Activated CD4-positive, alpha-beta T cell treated with anti-CD3 and anti-CD28 coated beads, Interleukin-2, amount 50 U/mL, for 1 hour (primary cell): ENCODE measurements at places on chromosomes 3 and 15.

- DNase-seq, result no peak
These were observed 81.9 kb upstream of the ADAMTSL3 start for GRCh38 chr15:83571820-83572707.

- DNase-seq, result no peak
These were observed 412 bp downstream of the CHDH start for GRCh38 chr3:53845881-53846133.

DNA sequence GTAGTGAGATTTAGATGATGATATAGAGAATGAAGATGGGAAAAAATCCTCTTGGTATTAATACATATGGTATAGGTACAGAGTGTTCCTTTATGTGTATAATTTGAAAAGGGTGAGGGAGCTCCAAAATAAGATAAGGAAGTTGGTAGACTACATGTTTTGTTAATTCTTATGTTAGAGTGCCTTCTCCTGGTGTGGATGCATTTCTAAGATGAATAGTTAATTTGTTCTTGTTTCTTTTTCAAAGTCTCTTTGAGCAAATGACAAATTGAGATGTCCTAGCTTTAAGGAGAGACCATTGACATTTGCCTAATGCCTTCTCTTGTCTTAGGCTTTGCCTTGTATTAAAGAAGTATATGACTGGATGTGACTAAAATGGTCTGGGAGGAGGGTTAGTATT is 34.1 kb downstream of the AKAP13 start:
- no peak for DNase-seq

DNA sequence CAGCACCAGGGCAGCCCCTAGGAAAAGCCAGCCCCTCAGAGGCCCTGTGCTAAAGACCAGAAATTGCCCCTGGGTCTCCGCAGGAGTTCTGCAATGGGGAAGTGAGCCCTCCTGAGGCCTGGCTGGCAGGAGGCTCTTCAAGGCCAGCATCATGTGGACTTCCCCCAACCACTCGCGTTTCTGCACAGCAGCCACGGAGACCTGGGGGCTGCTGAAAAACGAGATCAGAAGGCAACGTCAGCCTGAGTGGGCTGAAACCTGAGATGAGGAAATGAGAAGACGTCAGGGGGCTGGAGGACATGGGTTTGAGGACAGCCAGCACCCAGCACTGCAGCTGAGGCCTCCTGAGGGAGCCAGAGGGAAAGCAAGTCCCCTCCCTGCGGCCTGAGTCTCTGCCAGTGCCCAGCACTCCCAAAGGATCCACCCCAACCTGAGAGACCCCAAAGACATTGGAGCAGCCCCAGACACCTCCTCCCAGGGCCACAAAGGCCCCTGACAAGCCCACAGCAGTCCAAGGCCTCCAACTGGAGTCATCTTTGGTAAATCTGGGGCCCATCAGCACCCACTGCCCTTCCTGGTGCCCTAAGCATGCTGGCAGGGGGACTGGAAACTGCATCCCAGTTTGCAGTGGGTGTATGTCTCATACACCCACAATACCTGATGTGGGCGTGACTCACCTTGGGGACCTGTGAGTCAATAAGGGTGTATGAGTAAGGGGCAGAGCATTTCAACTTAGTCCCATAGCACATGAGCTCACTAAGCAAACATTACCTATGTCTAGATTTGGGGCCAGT is 29.2 kb upstream of the CYP11A1 start:
- no peak for DNase-seq

DNA sequence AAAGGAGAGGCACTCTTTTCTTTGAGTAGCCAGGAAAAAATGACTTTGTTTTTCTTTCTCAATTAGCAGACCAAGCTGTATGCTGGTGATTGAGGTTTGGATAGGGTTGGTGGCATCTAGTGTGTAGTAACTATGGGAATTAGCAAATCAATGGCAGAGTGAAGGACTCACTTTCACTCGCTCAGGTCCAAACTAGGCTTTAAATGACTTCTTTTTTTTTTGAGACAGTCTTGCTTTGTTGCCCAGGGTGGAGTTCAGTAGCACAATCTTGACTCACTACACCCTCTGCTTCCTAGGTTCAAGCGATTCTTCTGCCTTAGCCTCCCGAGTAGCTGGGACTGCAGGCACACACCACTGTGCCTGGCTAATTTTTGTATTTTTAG is 35.9 kb downstream of the PRKCI start:
- no peak for DNase-seq

DNA sequence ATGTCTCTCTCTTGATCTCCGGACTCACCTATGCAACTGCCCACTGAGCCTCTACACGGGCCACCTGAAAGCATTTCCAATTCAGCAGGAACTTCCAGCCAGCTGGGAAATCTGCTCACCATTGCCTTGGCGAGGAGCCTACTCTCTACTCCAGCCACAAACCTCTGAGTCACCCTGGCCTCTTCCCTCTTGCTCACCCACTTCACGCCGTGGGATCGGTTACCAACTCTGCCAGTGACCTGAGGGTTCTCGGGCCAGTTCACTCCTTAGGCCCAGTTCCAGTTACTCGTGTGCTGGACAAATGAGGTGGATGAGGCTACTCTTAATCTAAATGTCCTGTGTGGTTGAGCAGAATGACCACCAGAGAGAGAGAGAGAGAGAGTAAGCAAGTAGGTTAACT is 70.1 kb downstream of the CEMIP start:
- no peak for DNase-seq

DNA sequence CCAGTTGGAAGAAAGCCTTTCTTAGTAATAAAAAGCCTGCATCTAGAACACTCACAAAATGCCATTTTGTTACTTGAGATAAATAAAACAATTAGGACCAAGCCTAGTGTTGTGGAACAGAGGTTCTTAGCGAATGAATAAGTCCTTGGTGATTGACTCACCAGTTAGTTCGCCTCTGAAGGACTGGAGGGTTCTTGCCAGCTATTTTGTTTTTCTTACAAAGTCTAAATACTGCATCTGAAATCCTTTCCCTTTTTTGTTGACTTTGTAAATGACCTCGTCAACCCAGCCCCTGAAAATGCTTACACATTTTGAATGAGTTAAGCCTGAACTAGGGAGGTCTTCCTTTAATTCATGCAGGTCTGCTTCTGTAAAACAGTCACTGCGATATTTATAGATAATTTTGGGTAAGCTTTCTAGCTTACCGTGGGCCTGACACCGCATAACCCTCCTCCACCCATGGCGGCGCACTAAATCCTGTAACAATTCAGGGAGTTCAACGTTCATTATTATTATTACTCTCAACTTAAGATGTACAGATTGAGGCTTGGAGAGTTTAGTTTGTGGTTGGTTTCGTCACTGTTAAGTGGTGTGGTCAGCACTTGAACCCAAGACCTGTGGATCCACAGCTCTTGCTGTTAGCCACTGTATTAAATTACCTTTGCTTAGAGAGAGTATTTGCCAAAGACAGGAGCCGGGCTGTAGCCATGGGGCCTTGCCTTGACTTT is 45.0 kb upstream of the SACM1L start:
- no peak for DNase-seq

DNA sequence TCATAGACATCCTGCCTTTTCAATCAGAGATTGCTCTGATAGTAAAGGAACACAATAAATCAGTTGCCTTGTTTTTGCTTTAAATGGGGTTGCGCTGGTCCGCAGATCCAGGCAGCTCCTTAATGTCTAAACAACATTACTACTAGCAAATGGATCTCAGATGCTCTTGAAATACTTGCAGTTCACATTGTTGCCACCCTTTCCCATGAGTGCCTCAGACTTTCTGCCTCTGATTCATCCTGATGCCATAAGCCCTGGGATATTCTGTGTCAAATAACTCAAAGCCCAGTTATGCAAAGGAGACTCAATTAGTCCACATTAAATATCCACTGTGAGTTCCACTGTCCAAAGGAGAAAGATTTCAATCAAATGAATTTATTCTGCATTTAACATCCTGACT is 196.7 kb downstream of the PLCH1 start:
- no peak for DNase-seq

DNA sequence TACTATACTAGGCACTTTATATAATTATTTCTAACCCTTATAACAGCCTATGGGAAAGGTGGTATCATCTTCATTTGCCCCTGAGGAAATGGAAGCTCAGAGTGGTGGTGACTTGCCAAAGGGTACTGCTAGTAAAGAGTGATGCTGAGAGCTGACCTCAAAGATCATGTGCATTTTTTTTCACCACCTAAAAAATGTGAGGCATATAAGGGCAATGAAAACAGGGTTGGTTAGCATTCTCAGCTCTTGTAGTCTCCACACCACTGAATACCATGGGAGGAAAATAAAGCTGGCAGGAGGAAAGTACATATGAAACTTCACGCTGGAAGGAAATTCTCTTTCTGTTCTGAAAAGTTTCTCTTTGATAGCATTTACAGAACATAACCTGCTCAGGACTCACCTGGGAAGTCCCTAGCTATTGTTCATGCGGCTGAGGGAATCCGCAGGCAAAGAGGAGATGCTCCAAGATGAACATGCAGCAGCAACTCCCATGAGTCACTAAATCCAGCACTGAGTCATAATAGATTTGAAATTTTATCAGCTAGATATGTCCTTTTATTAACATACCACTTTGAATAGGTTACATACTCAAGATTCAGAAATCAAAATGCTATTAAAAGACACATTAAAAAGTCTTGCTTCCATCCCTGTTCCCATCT is 17.3 kb downstream of the FAIM start:
- no peak for DNase-seq

DNA sequence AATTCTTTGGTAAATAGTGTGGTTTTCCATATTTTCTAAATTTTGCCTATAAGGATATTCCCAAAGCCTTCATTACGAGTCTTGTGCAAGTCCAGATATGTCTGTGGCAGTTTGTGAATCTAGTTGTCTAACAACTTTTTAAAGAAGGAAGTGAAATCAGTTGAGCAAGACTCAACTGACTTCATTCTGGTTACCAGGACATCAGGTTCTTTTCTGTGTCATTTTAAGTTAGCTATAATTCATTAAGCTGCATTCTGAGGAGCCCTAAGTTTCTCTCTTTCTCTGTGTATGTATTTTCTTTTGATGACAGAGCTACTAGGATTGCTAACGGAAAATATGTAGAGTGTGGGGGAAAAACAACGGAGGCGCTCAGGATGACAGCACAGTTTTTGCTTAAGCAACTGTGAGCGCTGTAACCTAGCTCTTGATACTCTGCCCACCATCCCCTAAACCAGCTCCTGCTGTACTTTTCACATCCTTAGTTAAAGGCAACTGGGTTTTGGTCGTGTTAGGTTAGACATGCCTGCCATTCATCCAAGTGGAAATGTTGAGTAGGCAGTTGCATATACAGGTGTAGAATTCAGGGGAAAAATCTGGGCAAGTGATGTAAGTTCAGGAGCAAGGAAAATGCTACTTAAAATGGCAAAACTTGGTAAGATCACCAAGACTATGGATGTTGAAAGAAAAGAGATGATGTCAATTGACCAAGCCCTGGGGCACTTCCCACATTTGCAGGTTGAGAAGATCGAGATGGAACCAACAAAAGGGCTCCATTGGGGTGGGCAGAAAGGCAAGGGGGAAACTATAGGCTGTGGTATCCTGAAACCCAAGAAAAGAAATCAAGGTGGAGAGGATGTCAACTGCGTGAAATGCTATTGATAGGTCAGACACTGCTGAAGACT is 9.2 kb downstream of the MFSD1 start:
- no peak for DNase-seq
